ENCODE measurements at places on chromosomes 3 and 15.

DNA sequence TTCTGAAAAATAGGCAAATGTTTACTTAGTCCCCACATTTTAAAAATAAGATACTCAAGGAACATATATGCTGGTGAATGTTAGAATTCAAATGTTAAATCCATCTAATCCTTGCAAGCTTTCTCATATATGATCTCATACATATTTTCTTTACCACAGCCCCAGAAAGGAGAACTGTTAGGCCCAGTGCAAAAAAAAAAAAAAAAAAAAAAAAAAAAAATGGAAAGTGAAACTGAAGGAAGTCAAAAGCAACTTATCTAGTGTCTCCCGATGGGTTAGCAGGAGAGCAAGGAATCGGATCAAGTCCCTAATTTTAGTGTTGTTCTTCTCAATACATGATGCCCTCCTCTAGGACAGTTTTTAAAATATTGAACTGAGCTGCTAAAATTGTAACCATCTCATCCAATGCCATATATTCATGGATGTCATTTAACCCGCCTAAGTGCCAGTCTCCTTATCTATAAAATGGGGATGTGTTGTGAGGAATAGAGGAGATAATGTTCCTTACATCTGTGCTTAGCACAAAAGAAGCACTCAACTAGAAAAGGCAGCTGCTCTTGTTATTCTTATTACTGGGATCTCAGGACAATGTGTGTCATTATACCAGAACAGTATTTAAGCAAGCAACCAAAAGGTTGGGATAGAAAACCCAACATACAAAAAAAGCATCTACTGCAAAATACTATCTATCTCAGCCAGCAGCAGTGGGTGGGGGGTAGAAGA is 279.7 kb downstream of the MAGI1 start:
- no peak for DNase-seq

DNA sequence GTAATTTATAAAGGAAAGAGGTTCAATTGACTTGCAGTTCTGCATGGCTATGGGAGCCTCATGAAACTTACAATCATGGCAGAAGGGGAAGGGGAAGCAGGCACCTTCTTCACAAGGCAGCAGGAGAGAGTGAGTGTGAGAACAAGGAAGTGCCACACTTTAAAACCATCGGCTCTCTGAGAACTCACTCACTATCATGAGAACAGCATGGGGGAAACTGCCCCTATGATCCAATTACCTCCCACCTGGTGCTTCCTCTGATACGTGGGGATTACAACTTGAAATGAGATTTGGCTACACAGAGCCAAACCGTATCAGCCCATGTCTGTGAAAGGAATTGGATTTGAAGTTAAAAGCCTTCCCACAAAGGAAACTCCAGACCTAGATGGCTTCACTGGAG is 39.1 kb downstream of the TKT start:
- DNase-seq, result no peak

GRCh38 chr15:73746883-73747282 is 6.3 kb downstream of the INSYN1 start:
- peak; percentile 19 for DNase-seq

DNA sequence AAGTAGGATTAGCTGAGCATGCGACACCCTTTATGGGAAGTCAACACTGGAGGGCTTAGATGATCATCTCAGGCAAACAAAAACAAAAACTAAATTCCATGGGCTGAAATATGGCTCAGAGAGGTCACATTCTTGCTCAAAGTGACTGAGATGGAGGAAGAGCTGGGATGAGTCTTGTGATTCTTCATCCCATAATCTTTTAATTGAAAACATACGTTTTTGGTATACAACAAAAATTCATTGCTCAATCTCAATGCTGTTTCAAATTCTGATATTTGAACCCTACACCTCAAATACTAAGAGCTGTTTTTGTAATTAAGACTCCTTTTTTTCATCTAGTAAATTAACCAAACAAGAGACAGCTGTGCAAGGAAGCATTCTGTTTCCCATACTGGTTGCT is 257.0 kb downstream of the NR1D2 start:
- DNase-seq, result no peak

DNA sequence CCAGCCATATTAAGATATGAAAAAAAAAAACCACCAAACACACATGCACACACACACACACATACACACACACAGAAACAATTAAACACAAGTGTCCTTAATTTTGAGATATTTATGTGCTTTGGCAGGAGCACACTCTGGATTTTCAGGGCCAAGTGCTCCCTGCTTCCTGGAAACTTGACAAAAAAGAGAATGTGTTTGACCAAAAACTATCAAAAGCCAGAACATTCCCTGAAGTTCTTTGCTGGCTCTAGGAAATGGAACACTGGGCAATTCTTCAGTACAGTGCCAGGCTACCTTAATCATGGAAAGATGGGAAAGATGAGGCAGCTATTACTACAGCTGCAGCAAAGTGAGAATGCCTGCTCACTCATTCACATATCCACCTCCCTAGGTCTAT is 44.6 kb downstream of the P3H2 start:
- no peak for DNase-seq

- DNase-seq, result no peak
Measured at GRCh38 chr15:101434032-101434920, 55.2 kb downstream of the PCSK6 start.

GRCh38 chr3:45218578-45219390 is 7.3 kb downstream of the TMEM158 start:
- no peak for DNase-seq

DNA sequence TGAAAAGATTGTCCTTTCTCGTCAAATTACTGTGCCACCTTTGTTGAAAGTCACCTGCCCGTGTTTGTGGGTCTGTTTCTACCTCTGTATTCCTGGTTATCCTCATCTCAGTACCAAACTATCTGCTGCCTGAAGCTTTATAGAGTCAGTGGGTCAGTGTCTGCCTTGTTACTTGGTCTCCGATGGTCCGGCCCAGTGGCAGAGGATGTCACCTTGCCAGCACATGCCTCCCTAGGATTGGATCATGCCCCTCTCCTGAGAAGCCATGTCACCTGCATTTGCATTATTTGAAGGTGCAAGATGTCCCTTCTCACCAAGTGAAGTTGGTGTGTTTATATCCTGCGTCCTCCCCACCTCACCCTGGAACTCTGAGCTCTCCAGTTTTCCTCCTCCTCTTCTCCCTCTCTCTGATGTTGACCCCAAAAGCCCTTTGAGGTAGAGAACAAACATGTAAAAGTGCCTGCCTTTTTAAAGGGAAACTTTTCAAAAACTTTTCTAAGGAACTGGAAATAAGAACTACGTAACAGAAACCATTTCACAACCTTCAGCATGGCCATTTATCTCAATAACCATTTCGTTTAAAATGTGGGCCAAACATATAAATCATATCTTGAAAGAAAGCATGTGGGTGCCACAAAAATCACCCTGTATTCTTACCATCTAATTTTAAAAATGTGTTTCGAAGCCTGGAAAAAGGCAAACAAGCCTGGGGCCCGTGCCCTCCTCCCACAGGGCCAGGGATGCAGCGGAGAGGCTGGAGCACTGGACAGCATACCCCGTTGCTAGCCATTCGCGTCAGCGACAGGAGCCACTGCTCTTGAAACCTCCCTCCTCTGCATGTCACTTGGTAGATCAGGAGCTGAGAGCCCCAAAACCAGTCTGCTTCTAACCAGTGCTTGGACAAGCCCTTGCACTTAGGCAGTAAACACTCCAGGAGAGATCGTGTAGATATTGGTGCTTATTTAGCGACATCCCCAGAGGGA is 102.1 kb downstream of the VGLL4 start:
- no peak for DNase-seq

DNA sequence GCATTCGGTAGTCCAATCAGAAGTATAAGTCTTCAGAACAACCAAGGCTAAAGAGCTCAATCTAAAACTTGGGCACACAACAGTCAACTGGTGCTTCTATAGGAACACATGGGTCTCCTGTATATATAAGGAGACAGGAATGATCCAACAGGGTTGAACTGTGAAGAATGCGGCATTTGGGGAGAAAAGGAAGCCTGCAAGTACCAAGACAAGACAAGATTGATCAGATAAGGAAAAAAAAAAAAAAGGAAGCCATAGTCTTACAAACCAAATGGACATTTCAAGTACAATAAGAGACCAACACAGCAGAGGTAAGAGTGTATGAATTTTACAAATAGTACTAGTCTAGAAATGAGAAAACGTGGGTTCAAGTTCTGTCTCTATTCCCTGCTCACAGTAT is 6.5 kb downstream of the CPEB1 start:
- DNase-seq, result no peak

DNA sequence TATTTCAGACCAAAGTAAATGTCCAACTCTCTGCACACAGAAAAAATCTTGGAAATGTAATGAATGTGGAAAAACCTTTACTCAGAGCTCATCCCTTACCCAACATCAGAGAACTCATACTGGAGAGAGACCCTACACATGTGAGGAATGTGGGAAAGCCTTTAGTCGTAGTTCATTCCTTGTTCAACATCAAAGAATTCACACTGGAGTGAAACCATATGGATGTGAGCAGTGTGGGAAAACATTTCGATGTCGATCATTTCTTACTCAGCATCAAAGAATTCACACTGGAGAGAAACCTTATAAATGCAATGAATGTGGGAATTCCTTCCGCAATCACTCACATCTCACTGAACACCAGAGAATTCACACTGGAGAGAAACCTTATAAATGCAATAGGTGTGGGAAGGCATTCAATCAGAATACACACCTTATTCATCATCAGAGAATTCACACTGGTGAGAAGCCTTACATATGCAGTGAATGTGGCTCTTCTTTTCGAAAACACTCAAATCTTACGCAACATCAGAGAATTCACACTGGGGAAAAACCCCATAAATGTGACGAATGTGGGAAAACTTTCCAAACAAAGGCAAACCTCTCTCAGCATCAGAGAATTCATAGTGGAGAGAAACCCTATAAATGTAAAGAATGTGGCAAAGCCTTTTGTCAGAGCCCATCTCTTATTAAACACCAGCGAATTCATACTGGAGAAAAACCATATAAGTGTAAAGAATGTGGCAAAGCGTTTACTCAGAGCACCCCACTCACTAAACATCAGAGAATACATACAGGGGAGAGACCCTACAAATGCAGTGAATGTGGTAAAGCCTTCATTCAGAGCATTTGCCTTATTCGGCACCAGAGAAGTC is 8.0 kb upstream of the ZNF501 start:
- DNase-seq, result no peak

DNA sequence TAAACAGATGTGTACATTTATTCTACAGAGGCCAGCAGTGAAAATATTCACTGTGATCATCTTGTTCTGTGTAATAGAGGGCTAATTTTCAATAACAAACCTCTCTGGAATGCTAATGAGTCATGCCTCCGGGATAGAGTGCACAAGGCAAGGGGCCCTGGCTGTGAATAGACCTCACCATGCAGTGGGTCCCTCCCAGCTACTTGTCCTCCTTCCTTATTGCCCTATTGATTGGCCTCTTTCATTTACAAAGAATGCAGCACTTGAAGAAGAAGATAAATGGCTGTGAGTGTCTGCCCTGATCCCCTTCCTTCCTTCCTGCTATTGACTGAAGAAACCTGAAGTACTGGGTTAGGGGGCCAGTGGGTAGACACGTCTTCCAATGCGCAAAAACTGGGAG is 436.3 kb downstream of the WDR72 start:
- no peak for DNase-seq

Data from HT-29 (cell line).